ENCODE measurements at places on chromosomes 2 and 18. TPM values are rescaled to one million over a fixed set of nuclear protein-coding genes. Genes with fewer than 3 reads are reported as not detected.

DNA sequence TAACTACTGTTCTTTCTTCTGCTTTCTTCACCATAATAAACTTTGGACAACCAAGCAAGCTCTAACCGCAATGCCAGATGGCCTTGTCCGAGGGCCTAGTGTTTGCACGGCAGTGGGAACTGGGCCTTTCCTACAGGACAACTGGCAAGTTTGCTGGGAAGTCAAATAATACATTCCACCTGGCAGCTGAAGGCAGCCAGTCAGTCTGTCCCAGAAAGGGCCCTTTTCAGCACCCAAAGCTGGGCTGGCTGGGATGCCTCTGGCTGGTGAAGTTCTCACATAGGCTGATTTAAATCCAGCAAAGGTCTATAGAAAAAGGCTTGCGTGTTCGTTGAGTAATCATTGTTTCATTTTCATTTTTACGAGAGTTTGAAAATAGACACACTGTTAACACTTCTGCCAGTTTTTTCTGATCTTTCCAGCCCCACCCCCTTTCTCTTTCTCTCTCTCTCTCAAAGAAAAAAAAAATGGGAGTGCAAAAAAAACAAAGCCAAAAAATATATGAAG is 110.0 kb upstream of the EPAS1 start:
- H3K4me3 ChIP-seq: no peak overlapping the region
- no peaks in the 10 kb centered on the region for H3K36me3 ChIP-seq
- H3K27me3 ChIP-seq: no peaks in the 10 kb centered on the region
- no peak overlapping the region for H3K27ac ChIP-seq

- H3K27ac ChIP-seq: no peak overlapping the region
- H3K4me1 ChIP-seq: no peaks in the 10 kb centered on the region
- H3K4me3 ChIP-seq: no peak overlapping the region
- peak; percentile 27 for DNase-seq
- no peaks in the 10 kb centered on the region for H3K36me3 ChIP-seq
These were observed 44.9 kb downstream of the MRPL35 start for GRCh38 chr2:86243950-86244733.

DNA sequence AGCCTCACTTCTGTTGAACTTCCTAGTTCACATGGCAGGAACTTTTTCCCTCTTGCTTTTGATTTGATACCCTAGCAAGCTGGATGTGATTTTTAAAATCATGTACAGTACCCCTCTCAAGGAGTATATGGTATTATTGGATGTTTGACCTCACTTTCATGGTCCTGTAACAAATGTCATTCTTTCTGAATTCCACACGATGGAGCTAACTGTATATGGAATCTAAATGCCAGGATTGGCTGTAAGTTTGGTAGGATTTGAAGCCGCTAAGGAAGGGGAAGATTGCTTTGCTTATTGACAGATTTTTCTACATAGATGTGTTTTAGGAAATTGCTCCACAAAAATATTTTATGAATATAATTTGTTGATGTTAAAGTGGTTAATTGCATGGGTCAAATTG is 18.3 kb downstream of the MAIP1 start:
- H3K4me1 ChIP-seq: no peaks in the 10 kb centered on the region
- no peaks in the 10 kb centered on the region for H3K36me3 ChIP-seq
- DNase-seq: no peak

DNA sequence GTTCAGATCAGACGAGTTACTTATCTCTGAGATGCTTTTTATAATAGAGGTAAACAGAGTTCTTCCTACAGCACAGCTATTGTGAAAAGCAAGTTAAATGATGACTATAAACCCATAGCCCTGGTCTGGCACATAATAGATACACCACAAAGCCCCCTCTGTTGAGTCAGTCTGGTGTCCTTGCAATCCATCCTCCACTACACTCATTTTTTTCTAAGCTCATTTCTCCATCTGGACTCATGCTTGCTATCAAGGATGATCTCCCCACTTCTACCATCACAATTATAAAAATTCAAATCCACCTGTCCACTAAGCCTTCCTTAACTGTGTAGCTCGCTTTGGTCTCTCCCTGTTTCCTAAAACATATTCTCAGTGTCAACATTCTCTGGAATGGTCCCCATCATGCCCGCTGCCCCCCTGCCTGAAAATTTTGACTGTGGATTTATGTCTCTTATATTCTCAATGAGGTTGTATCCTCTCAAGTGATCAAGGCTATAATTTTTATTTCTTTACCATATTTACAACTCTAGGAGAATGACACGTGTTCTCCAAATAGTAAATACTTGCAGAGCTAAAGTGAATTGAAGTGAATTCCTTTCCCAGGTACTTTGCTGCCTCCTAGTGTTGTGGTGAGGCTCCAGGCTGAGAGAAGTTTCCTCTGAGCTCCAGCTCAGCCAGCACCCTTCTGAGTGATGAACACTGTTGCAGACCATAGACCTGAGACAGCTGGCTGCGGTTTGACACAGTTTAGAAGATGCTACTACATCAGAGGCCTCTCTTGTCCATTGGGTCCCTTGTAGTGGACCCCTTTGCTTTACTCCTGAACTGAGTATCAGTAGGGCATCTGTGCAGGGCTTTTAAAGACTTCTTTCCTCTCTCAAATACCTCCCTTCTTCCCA is 108.7 kb downstream of the DPP10 start:
- H3K27ac ChIP-seq: no peak overlapping the region
- H3K4me1 ChIP-seq: no peaks in the 10 kb centered on the region
- no peak for DNase-seq
- no peak overlapping the region for H3K4me3 ChIP-seq

DNA sequence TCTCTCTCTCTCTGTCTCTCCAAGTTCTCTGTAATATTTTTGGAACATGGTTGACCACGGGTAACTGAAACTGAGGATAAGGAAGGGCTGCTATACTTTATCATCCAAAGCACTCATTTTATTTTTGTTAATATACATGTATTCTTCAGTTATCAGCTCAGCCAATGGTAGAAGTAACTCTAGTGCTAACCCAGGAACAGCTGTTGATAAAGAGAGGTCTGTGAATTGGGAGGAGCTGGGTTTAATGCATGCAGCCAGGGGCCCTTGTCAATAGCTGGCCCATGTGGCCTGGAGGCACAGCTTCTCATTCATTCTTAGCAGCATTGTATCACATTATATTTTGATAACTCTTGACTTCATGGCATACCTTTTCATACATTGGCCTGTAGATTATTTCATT is 401.6 kb downstream of the EPHA4 start:
- DNase-seq: no peak
- H3K36me3 ChIP-seq: no peaks in the 10 kb centered on the region
- no peak overlapping the region for H3K4me3 ChIP-seq
- no peak overlapping the region for H3K27ac ChIP-seq
- no peaks in the 10 kb centered on the region for H3K4me1 ChIP-seq
- H3K27me3 ChIP-seq: no peaks in the 10 kb centered on the region

- DNase-seq: no peak
- H3K27me3 ChIP-seq: peaks cover 30% of the 10 kb centered on the region
- no peak overlapping the region for H3K27ac ChIP-seq
- H3K4me1 ChIP-seq: 0 out of 2 replicates have a peak, but pooled peaks cover 3% of the 10 kb centered on the region
- H3K4me3 ChIP-seq: no peak overlapping the region
These were observed 91.7 kb downstream of the DYSF start for GRCh38 chr2:71544919-71545571.

DNA sequence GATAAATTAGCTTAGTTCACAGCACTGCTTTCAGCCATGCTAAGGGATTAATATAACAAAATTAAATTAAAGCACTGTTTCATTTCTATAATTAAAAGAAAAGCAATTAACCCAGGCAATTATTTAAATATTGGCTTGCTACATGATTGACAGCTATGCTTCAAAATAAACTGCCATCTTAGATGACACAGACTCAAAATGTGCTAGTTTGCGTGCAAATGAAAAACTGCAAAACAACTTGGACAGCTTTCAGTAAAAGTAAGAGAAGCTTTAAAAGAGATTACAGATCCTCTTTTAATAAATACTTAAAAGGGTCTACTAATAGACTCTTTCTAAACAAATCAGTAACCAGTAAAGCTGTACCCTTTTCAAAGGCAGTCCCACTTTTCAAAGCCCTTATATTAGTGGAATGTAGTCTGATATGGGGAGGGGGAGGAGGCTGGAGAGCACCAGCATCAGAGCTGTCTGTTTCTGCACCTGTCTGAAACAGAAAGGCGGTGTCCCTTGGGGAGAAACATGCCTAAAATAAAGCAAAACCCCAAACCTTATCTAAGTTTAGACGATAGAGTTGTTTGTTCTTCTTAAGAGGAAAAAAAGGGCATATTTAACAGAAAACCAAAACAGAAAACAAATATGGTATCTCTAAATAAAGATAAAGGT is 20.8 kb downstream of the EIF2AK3 start:
- no peak overlapping the region for H3K27ac ChIP-seq
- H3K36me3 ChIP-seq: no peaks in the 10 kb centered on the region
- peaks cover 7% of the 10 kb centered on the region for H3K4me1 ChIP-seq
- no peak overlapping the region for H3K4me3 ChIP-seq
- no peak for DNase-seq
- H3K27me3 ChIP-seq: no peaks in the 10 kb centered on the region

- H3K27me3 ChIP-seq: no peaks in the 10 kb centered on the region
- no peaks in the 10 kb centered on the region for H3K36me3 ChIP-seq
- no peak overlapping the region for H3K4me3 ChIP-seq
- no peaks in the 10 kb centered on the region for H3K4me1 ChIP-seq
- no peak for DNase-seq
- no peak overlapping the region for H3K27ac ChIP-seq
These were observed 137.2 kb upstream of the KCTD1 start for GRCh38 chr18:26685438-26686157.

DNA sequence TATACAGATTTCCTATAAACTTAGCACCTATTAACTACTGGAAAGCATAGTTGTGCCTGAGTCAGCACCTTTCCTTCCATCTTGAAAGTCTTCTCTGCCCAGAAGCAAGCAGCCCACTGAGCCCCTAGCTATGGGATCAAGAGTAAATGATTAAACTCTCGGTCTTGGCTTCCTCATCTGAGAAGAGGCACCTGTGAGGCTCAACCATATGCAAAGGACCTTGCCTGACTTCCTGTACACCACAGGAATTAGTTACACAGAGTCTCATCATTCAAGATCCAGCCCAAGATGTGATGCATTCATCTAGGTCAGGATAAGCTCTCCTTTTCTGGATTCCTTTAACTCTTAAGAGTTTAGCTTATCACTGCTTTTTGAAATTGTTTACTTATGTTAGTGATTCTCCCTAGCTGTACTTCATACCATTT is 96.0 kb downstream of the CDH2 start:
- H3K4me1 ChIP-seq: no peaks in the 10 kb centered on the region
- DNase-seq: no peak
- no peak overlapping the region for H3K27ac ChIP-seq
- no peaks in the 10 kb centered on the region for H3K36me3 ChIP-seq

DNA sequence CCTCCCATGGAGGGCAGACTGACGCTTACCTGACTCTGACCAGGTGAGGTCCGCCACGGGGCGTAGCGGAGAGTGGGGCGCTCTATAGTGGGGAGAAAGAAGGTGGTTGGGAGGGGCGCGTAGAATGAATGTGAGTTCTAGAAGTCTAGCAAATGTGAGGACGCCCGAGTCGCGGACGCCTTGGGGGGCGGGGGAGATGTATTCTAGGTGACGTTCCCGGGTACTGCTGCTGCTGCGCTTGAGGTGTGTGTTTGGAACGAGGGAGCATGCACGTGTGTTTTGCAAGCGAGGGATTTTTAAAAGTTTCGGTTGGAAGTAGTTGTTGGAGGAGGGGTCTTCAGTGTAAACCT is 758 bp downstream of the RIF1 start:
- H3K27ac ChIP-seq: peak overlapping the region; percentile 96
- H3K4me1 ChIP-seq: peaks cover 16% of the 10 kb centered on the region
- peak overlapping the region; percentile 98 for H3K4me3 ChIP-seq
- peak; percentile 77 for DNase-seq

- no peak overlapping the region for H3K4me3 ChIP-seq
- H3K36me3 ChIP-seq: no peaks in the 10 kb centered on the region
- H3K4me1 ChIP-seq: peaks cover 20% of the 10 kb centered on the region
- DNase-seq: peak; percentile 16
- H3K27me3 ChIP-seq: no peaks in the 10 kb centered on the region
- H3K27ac ChIP-seq: peak overlapping the region; percentile 83
These were observed 8.6 kb upstream of the KCNE4 start for GRCh38 chr2:223043164-223043941.

- no peaks in the 10 kb centered on the region for H3K36me3 ChIP-seq
- no peaks in the 10 kb centered on the region for H3K27me3 ChIP-seq
- no peak overlapping the region for H3K27ac ChIP-seq
These were observed 327.6 kb upstream of the MMADHC start for GRCh38 chr2:149915151-149915550.

DNA sequence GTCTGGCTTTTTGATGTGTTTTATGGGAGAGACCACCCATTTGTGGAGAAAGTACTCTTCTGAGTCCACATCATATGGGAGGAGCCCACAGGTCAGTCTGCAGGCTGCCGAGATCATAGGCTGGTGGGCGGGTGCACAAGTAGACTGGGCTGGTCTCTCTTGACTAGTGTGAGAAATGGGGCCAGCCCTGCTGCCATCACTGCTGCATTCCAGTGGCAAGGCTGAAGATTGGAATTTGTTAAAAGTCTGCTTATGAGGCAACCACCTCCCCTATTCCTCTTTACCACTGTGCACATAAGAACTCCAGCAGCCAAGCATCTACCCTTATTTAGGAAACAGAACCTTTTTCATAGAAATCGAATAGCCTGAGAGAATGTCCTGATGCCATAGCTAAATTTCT is 200.7 kb downstream of the DIS3L2 start:
- peaks cover 11% of the 10 kb centered on the region for H3K36me3 ChIP-seq
- no peak for DNase-seq
- no peaks in the 10 kb centered on the region for H3K27me3 ChIP-seq
- no peak overlapping the region for H3K27ac ChIP-seq
- no peaks in the 10 kb centered on the region for H3K4me1 ChIP-seq
- H3K4me3 ChIP-seq: no peak overlapping the region

DNA sequence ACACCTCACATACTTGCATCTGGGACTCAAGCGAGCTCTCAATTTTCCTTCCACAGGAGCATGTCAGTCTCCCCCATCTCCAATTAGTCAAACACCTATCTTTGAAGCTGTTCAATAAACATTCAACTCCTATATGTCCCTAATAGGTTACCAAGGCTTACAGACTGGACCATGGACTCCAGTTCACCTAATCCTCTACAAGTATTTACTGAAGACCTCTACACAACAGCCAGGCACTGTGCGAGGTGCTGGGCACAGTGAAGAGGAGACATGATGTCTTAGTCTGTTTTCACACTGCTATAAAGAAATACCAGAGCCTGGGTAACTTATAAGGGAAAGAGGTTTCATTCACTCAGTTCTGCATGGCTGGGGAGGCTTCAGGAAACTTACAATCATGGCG is 129.9 kb downstream of the MYO5B start:
- H3K4me1 ChIP-seq: no peaks in the 10 kb centered on the region
- no peak for DNase-seq
- no peak overlapping the region for H3K27ac ChIP-seq
- no peak overlapping the region for H3K4me3 ChIP-seq
- H3K36me3 ChIP-seq: no peaks in the 10 kb centered on the region

GRCh38 chr2:68913359-68913758 is 39.3 kb downstream of the GKN2 start:
- H3K27ac ChIP-seq: no peak overlapping the region
- peak; percentile 19 for DNase-seq
- no peaks in the 10 kb centered on the region for H3K27me3 ChIP-seq
- H3K4me1 ChIP-seq: peaks cover 16% of the 10 kb centered on the region

Gene DHRS9
- total RNA-seq: 0.27 TPM

Gene XDH
- not detected for total RNA-seq

Gene OLA1
- 207 TPM for total RNA-seq

Gene SETBP1
- 0.18 TPM for total RNA-seq

Gene AQP12A
- total RNA-seq: not detected

Gene CRACDL
- not detected for total RNA-seq

Gene SNTG2
- total RNA-seq: not detected
